Hematopoietic multipotent progenitor cell treated with erythropoietin and hydrocortisone succinate and interleukin-3 and kit ligand, for 8 days (in vitro differentiated cells): ENCODE measurements at places on chromosomes 11 and 22.

DNA sequence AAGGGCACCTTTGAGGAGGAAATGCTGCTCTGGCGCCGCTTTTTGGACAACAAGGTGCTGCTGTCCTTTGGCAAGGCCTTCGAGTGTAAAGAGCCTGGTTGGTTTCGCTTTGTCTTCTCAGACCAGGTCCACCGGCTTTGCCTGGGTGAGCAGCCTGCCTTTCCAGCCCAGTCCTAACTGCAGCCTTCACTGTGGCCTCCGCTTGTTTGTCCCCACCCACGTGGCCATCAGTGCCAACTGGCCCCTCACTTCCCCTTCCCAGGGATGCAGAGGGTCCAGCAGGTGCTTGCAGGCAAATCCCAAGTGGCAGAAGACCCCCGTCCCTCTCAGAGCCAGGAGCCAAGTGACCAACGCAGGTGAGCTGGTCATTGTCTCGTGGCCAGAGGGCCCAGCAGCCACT lies 12.0 kb upstream of the EXT2 start:
- no peak for DNase-seq

GRCh38 chr22:48483764-48484528 lies 1343.7 kb downstream of the BRD1 start:
- no peak for DNase-seq

- DNase-seq = no peak
Observed at GRCh38 chr11:128920666-128921065, 22.0 kb downstream of the TP53AIP1 start.

GRCh38 chr11:12993626-12994025 lies 15.5 kb upstream of the RASSF10 start:
- DNase-seq = no peak

DNA sequence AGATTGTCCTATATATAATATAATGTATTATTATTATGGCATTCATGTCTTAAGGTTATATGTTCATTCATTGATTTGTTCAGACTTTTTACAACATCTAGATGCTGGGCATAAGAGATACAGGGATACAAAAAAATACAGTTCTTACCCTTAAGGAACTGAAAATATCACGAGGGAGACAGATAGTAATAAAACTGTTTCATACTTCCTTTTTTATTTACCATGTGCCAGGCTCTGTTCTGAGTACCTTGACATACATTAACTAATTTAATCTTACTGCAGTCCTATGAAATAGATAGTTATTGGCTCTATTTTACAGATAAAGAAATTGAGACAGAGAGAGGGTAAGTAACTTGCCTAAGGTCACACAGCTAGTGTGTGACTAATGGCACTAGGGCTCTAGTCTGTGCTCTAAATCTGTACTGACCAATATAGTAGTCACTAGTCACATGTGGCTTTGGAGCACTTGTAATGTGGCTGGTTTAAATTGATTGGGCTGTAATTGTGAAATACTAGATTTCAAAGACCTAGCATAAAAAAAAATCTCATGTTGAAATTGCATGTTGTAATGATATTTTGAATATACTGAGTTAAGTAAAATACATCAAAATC lies 21.3 kb downstream of the TRIM44 start:
- DNase-seq = no peak

DNA sequence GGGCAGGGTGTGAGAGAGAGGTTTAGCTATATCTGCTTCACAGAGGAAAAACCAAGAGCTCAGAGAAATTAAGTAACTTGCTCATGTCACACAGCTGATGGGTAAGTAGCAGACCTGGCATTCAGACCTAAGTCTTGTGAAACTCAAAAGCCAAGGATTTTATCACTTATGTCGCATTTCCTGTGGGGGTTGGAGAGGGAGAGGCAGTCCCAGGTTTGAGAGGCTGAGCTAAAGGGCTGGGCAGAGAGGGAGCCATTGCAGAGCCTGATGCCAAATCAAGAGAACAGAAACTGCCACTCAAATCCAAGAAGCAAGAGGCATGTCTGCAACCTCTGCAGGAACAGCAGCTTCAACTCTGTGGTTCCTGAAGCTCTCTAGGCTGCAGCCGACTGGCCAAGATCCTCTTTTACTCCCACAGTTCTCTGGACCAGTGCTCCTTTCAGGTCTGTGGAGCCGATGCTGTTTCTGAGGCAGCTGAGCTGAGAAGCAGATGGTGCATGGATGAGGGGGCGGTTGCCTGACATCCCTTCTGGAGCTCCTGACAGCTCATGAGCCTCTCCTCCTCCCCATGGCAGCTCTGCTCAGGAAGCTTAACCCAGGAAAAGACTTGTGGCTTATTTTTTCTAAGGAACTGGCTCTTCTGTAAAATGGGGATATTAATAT lies 47.6 kb upstream of the NAV2 start:
- no peak for DNase-seq

DNA sequence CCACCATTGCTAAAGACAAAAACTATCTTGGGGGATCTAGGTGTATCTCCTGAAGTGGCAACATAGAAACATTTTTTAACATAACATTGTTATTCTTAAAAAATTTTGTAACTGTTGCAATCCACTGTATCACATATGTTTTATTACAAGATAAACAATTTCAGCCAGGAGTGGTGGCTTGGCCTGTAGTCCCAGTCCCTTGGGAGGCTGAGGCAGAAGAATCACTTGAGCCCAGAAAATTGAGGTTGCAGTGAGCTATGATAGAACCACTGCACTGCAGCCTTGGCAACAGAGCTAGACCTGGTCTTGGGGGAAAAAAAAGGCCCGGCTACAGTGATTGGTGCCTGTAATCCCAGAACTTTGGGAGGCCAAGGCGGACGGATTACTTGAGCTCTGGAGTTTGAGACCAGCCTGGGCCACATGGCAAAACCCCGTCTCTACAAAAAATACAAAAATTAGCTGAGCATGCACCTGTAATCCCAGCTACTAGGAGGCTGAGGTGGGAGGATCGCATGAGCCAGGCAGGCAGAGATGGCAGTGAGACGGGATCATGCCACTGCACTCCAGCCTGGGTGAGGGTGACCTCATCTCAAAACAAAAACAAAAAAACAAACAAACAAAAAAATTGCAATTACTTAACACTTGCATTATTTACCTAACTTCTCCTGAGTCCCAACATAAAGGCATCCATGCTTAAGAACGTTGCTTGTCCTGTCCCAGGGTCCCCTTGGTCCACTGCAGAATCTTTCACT lies 1.5 kb upstream of the DEPDC5 start:
- no peak for DNase-seq

DNA sequence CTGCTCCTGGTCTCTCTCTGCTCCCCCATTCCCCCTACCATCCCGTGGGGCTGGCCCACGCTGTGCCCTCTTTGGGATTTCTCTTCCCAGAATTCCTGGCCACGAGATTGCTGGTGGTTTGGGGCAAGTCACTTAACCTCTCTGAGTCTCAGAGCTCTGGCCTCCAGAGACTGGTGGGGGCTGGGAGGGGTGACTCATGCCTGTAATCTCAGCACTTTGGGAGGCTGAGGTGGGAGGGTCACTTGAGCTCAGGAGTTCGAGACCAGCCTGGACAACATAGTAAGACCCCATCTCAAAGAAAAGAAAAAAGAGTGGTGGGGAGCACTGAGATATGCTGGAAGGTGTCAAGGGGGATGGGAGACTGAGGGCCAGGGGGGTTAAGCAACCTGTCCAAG lies 18.3 kb downstream of the OTUB1 start:
- DNase-seq = no peak

DNA sequence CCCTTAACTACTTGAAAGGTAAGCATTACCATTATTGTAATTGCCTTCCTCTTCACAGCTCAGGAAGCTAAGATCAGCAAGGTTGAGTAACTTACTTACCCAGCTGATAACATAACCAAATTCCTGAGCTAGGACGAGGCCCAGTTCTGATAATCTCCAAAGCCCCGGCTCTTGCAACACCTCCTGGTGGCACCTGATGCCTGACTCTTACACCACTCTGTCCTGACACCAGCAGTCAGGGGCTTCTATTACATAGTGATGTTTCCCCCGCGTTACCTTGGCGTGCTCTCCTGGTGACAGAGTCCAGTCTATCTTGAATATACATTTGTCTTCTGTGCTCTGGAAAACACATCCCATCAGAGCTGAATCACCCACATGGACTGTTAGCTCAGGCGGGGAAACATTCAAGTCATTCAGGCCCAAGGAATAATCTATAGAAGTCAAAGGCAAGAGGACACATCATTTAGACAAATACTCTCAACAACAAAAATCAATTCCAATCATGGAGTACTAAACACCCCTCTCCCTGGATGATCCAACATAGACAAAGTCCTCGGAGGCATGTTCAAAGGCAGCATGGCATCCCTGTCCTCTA lies 12.6 kb downstream of the JAML start:
- DNase-seq = no peak

DNA sequence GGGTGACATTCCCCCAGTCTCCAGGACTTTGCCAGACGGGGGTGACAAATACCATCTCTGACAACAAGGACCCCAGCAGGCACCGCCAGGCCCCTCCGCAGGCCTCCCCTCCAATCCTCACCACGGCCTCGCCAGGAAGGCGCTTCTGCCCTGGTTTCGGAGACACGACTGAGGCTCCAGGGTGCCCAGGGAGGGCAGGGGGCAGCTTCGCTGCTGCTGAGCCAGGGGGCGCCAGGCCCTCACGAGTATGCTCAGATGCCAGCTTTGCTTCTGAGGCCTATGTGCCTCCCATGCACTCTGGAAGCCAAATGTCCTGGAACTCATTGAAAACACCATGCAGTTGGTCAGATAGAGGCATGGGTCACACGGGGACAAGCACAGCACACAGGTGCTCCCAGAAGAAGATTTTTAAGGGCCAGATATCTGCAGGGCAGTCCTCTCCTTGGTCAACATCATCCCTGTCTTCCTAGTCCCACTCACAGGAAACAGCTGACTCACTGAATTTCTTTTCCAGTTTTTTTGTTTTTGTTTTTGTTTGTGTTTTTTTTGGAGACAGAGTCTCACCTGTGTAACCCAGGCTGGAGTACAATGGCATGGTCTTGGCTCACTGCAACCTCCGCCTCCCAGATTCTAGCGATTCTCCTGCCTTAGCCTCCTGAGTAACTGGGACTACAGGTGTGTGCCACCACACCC lies 19.9 kb downstream of the BID start:
- peak; percentile 43 for DNase-seq

GRCh38 chr11:132982772-132983640 lies 549.3 kb downstream of the OPCML start:
- DNase-seq = no peak

DNA sequence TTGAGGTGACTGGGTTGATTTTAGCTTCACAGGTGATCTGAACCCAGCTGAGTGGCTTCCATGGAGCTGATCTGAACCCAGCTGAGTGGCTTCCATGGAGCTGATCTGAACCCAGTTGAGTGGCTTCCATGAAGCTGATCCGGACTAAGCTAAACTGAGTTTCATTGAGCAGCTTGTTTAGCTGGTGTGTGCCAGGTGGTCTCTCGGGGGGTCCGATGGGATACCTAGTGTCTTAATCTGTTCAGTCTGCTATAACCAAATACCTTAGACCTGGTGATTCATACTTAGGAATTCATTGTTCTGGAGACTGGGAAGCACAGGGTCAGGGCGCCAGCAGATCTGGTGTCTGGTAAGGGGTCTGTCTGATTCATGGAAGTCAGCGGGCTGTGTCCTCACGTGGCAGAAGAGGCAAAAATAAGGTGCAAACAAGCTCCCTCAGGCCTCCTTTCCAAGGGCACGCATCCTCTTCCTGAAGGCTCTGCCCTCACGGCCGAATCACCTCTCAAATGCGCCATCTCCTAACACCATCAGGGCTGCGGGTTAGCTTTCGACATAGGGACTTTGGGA lies 52.5 kb upstream of the KCNQ1OT1 start:
- no peak for DNase-seq

DNA sequence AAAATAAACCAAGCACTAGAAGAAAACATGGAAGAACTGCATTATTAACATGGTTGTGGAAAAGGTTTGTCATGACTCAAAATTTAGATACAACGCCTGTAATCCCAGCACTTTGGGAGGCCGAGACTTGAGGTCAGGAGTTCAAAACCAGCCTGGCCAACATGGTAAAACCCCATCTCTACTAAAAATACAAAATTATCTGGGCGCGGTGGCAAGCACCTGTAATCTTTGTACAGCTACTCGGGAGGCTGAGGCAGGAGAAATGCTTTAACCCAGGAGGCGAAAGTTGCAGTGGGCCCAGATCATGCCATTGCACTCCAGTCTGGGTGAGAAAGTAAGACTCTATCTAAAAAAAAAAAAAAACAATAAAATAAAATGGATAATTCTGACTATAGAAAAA lies 23.7 kb downstream of the GNB1L start:
- DNase-seq = no peak

DNA sequence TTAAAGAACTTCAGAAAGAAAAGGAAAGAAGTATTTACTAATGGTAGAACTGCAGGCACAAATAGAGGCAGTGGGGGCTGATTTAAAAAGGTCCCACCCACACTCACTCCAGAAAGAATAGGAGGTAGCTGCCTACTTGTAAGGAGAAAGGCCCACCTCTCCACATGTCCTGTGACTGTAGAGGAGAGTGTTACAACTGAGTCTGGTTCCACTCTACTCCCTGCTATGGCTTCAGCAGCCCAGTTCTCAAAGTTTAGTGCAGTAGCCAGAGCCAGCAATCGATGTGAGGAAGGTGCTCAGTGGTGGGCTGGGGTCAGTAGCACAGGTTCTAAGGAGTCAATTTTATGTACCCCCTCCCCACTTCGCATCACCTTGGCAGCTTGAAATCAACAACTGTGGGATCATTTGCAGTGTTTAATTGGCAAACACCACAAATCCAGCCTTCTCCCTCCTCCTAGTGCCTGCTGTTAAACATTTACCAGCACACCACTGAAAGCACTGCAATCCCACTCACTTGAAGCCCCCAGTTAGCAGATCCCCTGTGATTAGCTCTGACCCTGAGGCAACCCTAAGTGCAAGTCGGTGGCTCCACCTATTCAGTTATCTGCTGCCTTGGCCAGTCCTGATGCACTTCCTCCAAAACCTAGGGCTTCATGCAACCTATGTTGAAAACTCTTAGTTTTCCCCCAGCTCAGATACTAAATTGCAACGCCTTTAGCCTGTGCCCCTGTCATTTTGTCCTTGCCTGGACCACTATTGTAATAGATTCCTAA lies 146.6 kb downstream of the BBOX1 start:
- no peak for DNase-seq

GRCh38 chr22:39446239-39446721 lies 10.5 kb upstream of the MGAT3 start:
- peak; percentile 62 for DNase-seq

- no peak for DNase-seq
Observed at GRCh38 chr22:36337365-36338130, 50.2 kb downstream of the MYH9 start.

GRCh38 chr11:117559698-117560097 lies 232.0 kb downstream of the CEP164 start:
- DNase-seq = no peak

- DNase-seq = no peak
Observed at GRCh38 chr11:47667135-47667534, 24.8 kb upstream of the MTCH2 start.
